ENCODE measurements at places on chromosomes 3 and 15.
A peak's percentile ranks its signal among the peaks of the same experiment; 100 is the strongest.

DNA sequence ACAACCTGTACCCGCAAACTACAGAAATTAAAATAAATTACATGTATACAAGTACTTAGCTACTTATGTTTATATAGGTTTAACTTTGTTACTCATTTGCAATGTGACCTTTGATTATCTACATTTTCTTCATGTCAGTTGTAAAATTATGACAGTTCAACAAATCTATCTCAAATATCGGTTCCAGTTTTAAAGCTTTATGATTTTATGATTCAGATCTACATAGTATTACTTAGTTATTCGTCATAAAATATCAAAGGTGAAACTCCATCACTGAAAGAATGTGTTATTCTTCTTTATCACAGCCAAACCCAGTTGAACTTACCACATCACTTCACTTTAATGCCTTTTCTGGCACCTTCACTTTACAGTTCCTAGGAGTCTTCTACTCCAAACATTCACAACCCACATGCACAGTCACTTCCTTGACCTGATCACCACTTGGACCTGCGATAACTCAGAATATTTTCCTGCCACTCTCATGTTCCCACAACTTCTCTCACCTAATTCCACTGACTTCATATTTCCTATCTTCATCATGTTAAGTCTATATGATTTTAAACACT lies 47.2 kb downstream of the SLITRK3 start:
- no peak for DNase-seq

- peak; percentile 57 for DNase-seq
Measured at GRCh38 chr15:40843885-40844695, at the start of gene SPINT1. Gene SPINT1 (plus strand): TSS chr15:40844048. CDS start chr15:40844555, 507 bp downstream.

- DNase-seq, result no peak
Measured at GRCh38 chr3:12991861-12992281, 81.4 kb downstream of the IQSEC1 start.

- DNase-seq, result peak; percentile 31
Measured at GRCh38 chr15:67521783-67522568, 1.0 kb downstream of the C15orf61 start.

DNA sequence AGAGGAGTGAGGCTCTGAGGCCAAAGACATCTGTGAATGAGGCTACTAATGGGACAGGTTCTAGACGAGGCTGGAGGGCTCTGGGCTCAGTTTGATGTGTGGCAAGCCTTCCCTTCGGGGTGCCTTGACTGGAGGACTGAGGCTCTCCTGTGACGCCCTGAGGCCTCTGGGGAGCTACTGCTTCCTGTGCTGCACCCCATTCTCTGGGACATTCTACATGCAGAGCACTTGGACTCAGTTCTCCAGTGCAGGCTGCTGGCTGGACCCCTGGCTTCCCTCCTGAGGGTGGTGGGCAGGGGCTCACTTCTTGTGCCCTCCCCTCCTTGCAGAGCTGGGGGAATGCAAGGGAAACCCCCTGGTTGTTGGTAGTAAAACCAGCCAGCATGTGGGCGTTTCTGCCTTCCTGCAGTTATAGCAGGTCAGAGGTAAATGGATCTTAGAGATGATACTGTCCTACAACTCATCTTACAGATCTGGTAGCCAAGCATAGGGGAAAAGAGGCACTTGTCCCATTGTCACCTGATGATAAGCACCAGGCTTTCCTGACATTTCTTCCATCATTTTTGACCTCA lies 133.3 kb downstream of the CHDH start:
- no peak for DNase-seq

DNA sequence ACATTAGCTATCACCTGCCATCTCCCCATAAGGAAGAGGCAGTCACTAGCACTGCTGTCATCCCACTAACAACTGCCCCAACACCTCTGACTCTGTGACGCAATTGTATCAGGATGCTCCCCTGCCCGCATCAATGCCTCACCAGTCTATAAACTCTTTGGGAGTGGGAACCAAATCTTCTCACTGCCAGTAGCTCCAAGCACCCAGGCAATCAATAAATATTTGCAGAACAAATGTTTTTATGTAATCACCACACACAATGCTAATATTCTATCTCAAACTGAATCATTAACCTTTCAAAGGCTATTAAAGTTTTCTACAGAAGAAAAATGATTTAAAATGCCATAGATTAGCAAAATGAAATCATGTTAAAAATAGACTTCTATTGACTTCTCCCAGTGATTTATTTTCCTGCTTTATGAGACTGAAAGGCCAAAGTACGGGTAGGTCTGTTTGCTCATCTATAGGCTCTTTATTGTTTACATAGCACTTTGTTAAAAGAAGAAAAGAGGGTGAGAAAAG lies 131.3 kb downstream of the PLD1 start:
- DNase-seq, result no peak

DNA sequence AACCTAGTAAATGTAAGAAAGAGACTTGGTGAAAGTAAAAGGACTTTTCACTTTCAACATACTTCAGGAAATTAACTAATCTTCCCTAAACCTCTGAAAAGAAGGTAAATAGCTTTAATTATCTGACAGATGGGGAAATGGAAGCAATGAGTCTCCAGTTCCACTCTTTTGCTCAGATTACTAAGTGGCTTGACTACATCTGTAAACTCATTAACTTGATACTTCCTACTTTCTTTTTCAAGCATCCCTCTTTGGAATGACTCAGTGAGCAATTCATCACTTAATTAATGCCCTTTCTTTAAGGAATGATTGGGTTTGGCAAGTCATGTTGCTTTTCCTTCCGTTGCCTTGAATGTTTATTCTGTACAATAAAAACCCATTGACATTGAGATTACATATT lies 234.2 kb downstream of the GRM7 start:
- DNase-seq, result no peak

- DNase-seq, result no peak
Measured at GRCh38 chr3:165874663-165875489, 37.7 kb upstream of the BCHE start.

DNA sequence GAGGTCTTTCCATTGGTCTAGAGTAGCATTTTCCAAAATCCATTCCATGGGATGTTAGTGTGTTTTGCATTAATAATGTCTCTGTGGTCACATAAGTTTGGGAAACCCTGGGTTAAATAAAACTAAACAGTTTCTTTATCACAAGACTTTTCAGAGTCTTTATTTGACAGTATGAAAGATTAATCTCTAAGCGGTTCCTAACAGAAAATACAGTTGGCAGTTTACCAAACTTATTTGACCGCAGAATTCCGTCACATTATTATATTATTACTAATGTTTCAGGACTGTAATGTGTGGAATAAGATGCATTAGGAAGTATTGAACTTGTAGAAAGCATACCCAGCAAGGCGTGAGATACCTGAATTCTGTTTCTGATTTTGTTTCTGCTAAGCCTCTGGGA lies 71.5 kb upstream of the ADAMTSL3 start:
- no peak for DNase-seq

- DNase-seq, result no peak
Measured at GRCh38 chr15:43985976-43986680, 159.3 kb downstream of the WDR76 start.

DNA sequence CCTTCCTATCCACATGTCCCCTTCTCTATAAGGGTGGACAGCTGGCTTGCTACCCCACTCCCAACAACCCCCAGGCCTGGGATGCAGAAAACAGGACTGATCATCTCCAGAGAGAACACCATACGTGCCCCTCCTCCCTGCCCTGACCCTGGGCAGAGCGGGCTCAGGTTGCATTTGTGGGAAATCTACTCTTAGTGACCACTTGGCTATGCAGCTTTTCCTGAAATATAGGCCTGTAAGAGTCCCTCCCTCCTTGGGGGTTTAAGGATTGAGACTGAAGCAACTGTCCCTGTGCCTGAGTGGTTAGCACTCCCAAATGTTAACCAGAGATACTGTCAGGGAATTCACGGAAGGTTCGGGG lies 11.7 kb downstream of the SH2D7 start:
- DNase-seq, result no peak

DNA sequence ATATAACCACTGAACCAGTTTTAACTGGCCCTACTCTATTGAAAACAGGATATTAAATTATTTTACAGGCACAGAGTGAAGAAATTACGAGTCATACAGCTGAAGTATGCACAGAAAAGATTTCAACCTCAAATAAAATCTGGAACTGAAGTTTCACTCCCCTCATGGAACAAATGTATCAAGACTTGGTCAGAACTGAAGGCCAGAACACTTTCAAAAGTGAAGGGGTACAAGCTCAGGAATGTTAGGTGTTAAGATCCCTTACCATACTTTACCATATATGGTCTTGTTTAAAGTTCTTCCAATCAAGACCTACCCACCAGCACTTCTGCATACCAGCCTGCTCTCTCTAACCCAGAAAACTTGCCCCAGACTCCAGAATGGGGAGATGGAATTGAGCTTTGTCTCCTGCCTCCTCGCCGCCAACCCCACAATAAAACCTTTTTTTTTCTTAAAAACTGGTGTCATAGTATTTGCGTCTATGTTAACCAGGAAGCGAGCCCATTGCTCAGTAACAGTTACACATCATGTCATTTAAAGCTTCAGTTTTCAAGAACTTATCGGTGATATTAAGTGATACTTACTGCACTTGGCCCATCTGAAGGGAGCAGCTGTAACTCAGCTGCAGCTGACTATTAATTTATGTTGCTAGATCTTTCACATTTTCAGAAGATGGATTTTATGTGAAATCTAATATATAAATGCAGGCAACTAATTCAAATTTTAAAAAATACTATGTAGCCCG lies 59.9 kb downstream of the OXSM start:
- no peak for DNase-seq

DNA sequence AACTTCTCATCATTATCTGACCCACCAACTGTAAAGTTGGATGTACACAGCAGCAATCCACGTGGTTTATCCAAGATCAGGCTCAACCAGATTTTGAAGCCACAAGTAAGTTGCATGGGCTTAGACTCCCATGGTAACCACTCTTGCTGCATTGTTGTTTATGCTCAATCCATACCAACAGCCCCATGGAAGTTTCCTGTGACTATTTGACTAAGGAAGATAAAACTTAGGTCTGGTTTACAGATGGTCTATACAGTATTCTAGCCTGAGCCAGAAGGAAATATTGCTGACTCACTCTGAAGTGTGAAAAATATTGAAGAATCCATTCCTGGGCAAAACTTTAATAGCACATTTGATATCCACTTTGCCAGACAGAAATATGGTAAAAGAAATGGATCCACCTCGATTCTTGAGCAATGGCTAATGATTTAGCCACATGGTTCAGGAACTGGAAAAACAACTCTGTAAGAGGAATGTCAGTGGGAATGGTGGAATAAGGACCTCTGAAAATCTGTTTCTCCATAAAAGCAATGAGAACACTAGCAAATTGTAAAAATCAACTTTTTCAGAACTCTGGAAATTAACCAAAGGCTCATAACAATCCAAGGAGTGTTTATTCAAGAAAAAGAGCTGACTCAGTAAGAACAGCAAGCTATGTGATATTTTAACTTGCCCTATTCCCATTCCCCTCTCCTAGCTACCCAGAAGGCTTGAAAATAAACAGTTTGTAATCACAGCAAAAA lies 162.9 kb upstream of the STT3B start:
- no peak for DNase-seq

DNA sequence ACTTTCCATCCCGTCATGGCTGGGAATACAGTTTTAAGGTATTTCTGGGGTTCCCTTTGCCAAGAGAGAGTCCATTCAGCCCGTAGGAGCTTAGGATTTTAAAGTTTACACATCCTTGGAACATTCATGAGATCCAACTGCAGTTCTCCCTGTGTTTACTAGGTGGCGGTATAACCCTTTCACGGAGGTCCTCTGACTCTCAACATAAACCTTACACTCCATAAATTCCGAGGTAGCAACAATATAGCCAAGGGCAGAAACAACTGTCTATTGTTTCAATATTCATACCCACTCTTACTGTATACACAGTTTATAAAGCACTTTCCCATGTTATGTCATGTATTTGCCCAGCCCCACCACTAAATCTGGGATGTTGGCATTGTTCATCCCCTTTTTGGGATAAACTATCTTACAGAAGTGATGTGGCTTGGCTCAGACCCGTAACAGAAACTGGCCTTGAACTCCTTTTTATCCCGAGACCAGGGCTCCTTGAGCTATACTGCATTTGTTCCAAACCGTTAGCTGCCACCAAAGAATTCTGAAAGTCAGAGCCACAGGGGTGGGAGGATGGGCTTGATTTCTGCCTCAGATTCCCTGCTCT lies 69.2 kb upstream of the COL6A5 start:
- DNase-seq, result peak; percentile 57

DNA sequence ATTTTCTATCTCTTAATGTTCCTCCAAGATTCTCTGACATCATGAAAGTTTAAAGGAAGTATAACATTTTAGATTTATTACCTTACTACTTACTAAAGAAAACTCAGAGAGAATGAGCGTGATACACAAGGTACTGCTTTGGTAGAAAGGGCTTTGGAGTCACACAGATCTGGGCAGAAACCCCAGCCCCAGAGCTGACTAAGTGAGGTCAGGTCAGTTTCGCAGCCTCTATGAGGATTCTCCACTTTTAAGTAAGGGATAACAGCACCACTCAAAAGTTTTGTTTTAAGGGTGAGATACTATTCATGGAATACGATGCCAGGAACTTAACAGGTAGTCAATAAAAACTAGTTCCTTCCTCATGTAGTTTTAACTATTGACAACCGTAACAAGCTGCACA lies 76.1 kb downstream of the CLDN11 start:
- no peak for DNase-seq

DNA sequence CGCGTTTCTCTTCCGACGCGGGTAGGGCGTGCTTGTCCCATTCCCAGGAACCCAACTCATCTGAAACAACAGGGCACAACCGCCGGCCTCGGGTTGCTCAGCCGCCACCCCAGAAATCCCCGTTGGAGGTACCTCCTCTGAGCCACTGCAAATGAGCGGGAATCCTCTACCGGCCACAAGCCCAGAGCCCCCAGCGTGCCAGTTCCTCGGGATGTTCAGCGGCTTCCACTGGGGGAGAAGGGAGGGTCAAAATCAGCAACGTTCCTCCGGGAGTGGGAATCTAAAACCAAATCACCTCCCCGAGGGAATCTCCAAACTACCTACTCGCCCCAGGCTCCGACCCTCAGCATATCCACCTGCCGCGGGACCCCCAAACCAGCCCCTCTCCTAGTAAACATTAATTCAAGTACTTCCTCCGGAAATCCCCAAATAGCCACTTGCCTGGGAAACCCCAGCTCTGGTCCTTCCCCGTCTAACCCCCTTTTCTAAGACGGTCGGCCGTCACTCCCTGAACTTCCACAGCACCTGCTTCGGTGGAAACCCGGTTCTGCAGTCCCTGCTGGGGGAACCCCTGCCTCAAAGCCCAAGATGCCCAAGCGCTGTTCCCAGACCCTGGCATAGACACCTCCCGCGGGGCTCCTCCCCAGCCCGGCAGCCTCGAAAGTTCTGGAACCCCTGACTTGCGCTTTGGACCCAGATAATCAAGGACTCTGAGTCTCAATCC lies 887 bp downstream of the OXTR start:
- DNase-seq, result peak; percentile 12

DNA sequence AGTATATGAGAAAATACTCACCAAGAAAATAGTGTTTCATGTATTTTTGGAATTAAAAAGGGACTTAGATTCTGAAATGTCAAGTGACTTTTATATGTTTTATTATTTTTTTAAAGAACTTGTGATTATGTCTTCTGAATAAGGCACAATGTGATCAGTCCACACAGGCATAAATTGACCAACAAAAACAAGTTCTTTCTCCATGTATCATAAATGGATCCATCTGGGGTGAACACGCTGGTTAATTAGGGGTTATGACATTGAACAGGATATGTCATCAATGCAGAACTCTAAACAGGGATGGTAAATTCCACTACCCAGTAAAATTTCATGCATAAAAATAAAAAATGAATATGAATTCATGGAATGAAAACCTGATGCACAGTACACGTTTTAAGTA lies 31.3 kb upstream of the PIK3CA start:
- no peak for DNase-seq
